Right ventricle myocardium inferior (tissue), 1 donor: ENCODE measurements at places on chromosomes 12 and 14. TPM values are rescaled to one million over a fixed set of nuclear protein-coding genes. Genes with fewer than 3 reads are reported as not detected.

Gene SMIM41
- 0.16 TPM for total RNA-seq

Gene BICD1
- total RNA-seq: 4.2 TPM

Gene ARHGDIB
- 72.1 TPM for total RNA-seq

- DNase-seq: no peak
Measured at GRCh38 chr12:21614506-21614905, 9.9 kb upstream of the GYS2 start.

- DNase-seq: no peak
Measured at GRCh38 chr14:24231263-24232120, 675 bp downstream of the NEDD8 start.

- DNase-seq: peak; percentile 69
Measured at GRCh38 chr14:100072783-100073346, 7.6 kb downstream of the EVL start.
